ENCODE measurements at places on chromosomes 2 and 18. TPM values are rescaled to one million over a fixed set of nuclear protein-coding genes. Genes with fewer than 3 reads are reported as not detected.

Gene TUBA4B
- polyA plus RNA-seq, result not detected

Gene C2orf81
- polyA plus RNA-seq, result 7.1 TPM

Gene CCDC85A
- polyA plus RNA-seq, result 3.9 TPM

Gene IGFBP5
- 28.0 TPM for polyA plus RNA-seq

Gene LDLRAD4
- polyA plus RNA-seq, result 11.5 TPM

Gene POTEC
- not detected for polyA plus RNA-seq

Gene CCNYL1
- 9.8 TPM for polyA plus RNA-seq

Gene FN1
- 164 TPM for polyA plus RNA-seq

Gene TMEM200C
- polyA plus RNA-seq, result 18.2 TPM

Gene KCNG2
- polyA plus RNA-seq, result 0.26 TPM

Data from cardiac muscle cell (in vitro differentiated cells and primary cell).